ENCODE measurements at places on chromosomes 6 and 20.
A peak's percentile ranks its signal among the peaks of the same experiment; 100 is the strongest.

- peak; percentile 37 for DNase-seq
Observed at GRCh38 chr6:26311385-26312095, 53.5 kb upstream of the BTN3A2 start.

DNA sequence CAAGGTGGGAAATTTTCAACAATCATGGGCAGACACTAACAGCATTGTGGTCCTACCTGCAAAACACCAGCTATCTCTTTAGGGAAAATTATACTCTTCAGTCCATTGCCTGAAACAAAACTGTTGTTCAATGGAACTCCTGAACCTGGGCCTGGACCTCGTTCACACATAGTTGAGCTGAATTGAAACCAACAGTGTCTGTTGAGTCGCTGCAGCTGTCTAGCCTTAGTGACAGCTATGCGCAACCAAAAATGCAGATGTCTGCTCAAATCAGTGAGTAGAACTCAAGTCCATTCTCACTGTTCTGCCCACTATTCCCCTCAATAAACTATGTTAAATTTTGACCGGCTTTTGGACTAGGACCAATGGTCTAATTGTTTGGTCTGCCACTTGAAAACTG lies 286.2 kb downstream of the TFAP2A start:
- DNase-seq: no peak

- DNase-seq: no peak
Observed at GRCh38 chr6:139166238-139166955, 31.5 kb downstream of the HECA start.

DNA sequence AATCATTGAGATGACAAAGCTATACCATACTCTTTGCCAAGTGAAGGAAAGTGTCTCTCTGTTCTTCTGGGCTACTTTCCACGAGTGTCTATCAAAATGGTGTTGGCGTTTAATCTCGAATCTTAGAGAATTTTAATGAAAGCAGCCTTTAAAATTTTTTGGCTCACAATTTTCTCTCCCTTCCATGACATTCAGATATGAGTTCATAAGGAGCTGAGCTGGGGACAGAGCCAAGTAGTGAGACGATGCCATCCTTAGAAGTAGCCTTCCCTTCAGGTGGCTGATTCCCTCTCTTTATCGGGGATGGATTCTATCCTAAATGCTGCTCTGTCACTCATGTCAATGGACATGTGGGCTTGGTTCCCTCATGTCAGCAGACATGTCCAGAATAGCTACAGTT lies 132.8 kb downstream of the GRM1 start:
- no peak for DNase-seq

DNA sequence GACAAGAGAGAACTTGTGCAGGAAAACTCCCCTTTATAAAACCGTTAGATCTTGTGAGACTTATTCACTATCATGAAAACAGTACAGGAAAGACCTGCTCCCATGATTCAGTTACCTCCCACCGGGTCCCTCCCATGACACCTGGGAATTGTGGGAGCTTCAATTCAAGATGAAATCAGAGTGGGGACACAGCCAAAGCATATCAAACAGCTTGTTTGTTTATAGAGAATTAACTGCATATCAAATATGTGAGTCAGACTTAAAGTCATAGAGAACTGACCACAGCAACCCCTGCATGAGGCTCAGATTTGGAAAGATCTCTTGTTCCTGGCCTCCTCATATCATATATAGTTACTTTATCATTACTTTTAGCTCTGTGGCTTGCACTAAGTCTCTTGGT lies 29.1 kb upstream of the HDAC2 start:
- DNase-seq: no peak

- no peak for DNase-seq
Observed at GRCh38 chr20:16314748-16315159, 258.5 kb downstream of the KIF16B start.

- DNase-seq: no peak
Observed at GRCh38 chr20:25204550-25205276, 9.2 kb downstream of the ENTPD6 start.

DNA sequence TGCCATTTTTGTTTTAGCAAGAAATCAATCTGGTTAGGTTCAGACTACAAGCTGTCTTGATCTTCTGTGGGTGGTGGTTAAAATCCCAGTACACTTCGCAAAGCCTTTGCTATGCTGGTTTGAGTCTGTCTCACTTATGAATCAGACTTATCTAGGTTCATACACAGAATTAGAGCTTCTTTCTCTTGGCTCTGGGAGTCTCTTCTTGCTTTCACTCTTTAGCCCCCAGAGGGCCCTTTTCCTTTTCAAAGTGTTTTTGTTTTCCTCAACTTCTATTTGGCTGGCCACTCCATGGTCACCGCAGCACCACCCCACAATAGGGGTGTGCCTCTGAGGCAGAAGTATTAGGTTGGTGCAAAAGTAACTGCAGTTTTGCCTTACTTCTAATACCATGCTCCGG lies 21.3 kb downstream of the ECI2 start:
- DNase-seq: no peak

DNA sequence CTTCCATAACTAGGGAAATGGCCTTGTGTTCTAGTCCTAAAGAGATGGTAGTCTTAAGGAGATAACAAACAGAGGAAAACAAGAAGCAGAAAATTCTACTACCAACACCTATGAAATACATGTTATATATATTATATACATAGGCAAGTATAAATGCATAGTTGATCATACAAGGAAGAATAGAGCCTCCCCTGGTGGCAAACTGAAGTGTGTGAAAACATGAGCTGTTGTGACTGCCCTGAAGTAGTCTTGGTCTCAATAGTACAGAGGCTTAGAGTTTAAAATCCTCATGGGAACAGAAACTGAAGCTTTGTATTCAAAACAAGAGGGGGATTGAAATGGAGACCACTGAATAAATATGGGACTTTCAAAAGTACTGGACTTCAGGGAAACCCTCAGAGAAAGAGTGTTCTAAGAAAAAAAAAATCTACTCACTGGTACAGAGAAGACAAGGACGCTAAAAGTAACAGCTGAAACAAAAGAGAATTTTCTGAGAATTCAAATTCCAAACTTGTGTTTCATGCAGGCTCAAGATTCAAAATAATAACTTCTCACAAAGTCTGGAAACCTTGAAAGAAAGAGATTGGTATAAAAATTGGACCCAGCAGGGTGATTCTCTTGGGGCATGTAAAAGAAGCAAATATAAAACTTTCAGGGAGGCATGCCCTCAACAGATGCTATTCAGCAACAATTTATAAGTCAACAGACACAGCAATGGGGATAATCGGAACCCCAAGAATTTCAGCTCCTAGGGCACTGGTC lies 59.7 kb upstream of the SAMD3 start:
- DNase-seq: peak; percentile 7

GRCh38 chr20:10837901-10838300 lies 164.1 kb upstream of the JAG1 start:
- DNase-seq: no peak

DNA sequence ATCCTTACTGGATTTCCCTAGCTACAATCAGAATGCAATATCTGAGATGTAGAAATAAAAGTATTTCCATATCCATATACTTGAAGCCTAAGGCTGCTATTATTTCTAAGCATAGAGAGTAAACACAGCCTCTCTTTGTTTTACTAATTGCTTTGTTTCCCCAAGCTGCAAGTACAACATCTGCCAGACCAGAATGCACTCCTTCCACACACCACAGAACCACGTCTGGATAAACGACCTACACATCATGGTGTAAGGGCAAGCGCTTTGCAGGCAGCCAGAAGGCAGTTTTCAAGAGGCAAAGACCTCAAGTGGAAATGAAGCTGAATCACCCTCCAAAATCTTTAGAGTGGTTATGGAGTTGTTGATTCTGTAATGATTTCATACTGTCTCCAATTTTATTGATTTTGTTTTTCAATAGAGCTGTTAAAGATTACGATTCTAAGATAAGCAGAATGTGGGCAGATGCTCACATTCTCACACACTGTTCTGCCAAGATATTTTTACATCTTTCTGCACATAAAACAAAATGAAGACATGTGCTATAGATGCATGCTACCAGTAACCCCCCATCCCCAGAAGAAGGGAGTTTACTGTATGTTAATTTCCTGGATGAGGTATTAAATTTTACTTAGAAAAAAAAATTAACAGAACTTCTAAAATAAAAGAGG lies 88.8 kb downstream of the THEMIS start:
- DNase-seq: no peak

GRCh38 chr6:44742828-44743372 lies 355.4 kb downstream of the CDC5L start:
- no peak for DNase-seq

DNA sequence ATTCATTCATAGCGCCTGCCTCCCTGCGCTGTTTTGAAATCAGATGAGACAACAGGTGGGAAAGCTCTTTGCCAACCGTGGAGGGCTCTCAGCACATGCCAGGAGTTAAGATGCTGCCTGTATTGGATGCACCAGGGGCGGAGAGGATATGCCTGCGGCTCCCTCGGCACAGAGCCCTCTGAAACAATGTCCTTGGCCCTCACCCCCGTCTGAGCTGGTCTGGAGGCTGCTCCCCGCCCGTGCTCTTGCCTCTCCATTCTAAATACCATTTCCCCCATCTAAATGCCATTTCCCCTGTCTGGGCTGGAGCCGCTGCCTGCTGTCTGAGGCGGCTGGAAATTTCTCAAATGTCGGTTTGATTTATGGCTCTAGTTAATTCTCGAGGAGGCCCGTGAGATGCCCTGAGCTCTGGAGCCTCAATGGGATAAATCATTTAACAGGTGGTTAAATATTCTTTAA lies 50.8 kb upstream of the MLN start:
- DNase-seq: no peak

GRCh38 chr20:59598625-59599310 lies 5.6 kb upstream of the PHACTR3 start:
- no peak for DNase-seq

GRCh38 chr20:52131048-52131643 lies 60.4 kb downstream of the ZFP64 start:
- DNase-seq: no peak

DNA sequence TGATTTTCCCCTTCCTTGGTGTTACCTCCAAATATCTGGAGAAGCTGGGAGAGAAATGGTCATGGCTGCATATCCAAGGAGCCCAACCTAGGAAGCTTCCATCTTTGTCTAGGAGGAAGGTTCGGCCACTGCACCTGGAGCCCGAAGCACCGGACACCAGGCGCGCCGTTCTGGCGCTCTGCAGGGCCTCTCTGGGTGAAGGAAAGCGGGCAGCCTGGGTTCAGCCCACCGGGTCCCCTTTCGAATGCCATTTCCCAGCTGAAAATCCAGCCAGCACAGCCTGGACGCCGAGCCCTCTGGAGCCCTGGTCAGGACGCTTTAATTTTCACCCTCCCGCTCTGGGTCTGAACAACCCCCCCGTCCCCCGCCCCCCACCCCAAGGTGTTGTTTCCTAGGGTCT lies 1.2 kb downstream of the LINC00237 start:
- no peak for DNase-seq

DNA sequence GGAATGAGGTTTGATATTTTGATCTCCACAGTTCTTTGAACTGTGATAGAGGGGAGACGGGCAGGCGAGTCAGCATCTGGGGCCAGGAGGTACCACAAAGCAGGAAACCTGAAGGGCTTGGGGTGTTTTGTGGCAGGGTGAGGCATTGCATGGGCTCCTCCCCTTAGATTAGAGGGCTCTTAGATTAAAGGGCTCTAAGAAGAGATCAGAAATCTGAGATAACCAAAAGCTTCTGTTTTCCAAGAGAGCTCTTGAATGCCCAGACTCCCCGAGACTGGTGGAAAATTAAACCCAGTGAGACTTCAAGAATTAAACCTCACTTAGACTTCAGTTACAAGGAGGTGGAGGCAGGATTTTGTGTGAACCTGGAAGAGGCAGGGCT lies 2.4 kb upstream of the GPX5 start:
- no peak for DNase-seq

DNA sequence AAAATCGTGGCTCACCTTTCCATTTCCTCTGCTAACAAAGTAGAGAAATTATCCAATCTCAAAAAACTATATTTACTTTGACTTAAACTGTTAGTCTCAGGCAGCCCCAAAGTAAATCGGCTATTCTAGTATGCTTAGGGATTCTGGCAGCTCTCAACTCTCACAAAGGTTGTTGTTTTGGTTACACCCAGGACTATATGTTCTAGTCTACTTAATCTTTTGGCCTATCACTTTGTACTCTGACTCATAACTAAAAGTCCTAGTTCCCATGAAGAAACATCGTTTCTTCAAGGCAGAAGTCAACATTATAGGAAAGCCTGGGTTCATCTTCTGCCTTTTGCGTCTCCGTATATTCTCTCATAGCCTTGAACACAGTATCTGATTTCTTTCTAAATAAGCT lies 42.3 kb downstream of the MYLK4 start:
- no peak for DNase-seq

GRCh38 chr6:15401120-15401519 lies 155.3 kb downstream of the JARID2 start:
- no peak for DNase-seq

DNA sequence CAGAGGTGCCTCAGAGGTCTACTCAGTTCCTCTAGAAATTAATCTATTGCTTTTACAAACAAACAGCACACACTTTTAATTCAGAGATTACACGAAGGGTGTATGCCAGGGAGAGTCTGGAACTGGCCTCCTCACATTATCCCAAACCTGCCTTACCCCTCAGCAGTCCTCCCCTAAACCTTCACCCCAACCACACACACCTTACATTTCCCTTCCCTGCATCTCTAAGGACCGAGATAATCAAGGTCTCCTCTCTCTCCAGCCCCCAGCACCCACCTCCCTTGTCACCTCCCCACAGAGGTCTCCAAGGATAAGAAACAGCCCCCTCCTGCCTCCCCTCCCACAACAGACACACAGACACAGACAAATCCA lies 6.1 kb downstream of the HLA-DRB1 start:
- no peak for DNase-seq

- peak; percentile 44 for DNase-seq
Observed at GRCh38 chr6:36912586-36912985, 26.8 kb downstream of the C6orf89 start.

GRCh38 chr6:91664327-91664959 lies 1077.6 kb upstream of the MAP3K7 start:
- no peak for DNase-seq

- DNase-seq: no peak
Observed at GRCh38 chr20:56353356-56353755, 5.4 kb upstream of the FAM210B start.

All from stimulated activated CD4-positive, alpha-beta T cell treated with anti-CD3 and anti-CD28 coated beads, Interleukin-2, amount 100 ng/mL, for 4 hours (primary cell).